ENCODE measurements at places on chromosomes 4 and X. TPM values are rescaled to one million over a fixed set of nuclear protein-coding genes. Genes with fewer than 3 reads are reported as not detected.

- DNase-seq = no peak
Observed at GRCh38 chr4:19492606-19493005, 759.1 kb upstream of the SLIT2 start.

DNA sequence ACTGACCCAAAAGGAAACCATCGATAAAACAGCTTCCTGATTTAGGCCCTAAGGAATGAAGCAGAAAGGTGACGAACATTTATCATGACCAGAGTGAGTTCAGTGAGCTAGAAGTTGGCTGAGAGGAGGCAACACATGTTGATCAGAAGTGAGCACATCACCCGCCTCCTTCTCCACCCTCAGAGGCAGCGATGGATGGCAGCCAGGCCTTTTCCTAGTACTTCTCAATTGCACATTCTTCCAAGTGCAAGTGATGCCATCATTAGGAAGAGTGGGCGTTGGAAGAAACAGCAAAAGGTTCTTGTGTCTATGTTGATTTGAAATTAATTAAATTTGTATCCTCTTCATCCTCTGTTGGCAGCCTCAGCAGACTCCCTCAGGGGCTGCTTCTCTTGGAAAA, 51.7 kb downstream of the TMEM154 start:
- no peak for DNase-seq

- DNase-seq = no peak
Observed at GRCh38 chr4:61203436-61203790, 3.3 kb downstream of the ADGRL3 start.

GRCh38 chrX:79366873-79367749, at the start of gene ITM2A:
Gene ITM2A (minus strand): TSS chrX:79367334. CDS start chrX:79367215, 119 bp downstream.
- DNase-seq = peak; percentile 60

GRCh38 chrX:129000018-129000417, 523.3 kb downstream of the SMARCA1 start:
- DNase-seq = no peak

- DNase-seq = no peak
Observed at GRCh38 chrX:53383376-53384076, 38.9 kb downstream of the SMC1A start.

- DNase-seq = no peak
Observed at GRCh38 chrX:24377911-24378468, 17.6 kb downstream of the SUPT20HL1 start.

- DNase-seq = no peak
Observed at GRCh38 chr4:114209584-114209983, 230.1 kb upstream of the ARSJ start.

- no peak for DNase-seq
Observed at GRCh38 chr4:73621357-73621756, 1.1 kb upstream of the RASSF6 start.

DNA sequence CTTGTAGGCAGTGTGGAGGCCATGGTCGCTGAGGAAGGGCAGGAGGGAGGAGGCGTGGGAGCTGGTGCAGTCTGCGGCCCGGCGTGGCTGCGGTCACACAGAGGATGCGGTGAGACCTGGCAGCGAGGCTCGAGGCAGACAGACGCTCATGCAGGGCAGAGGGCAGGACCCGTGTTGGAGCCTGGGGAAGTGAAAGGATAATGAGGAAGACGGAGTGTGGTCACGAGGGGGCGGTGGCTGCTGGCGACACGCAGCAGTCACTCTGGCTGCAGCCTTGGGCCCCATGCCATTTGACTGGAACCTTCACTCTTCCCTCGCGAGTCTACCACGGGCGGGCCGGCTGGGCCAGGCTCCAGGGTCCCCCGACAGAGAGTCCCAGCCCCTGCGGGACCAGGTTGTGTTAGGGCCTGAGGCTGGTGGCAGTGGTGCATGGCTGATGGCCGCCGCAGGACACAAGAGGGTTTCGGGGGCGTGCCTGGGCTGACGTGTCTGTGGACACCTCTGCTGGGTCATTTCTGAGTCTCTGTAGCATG, 68.8 kb upstream of the HGFAC start:
- peak; percentile 35 for DNase-seq

DNA sequence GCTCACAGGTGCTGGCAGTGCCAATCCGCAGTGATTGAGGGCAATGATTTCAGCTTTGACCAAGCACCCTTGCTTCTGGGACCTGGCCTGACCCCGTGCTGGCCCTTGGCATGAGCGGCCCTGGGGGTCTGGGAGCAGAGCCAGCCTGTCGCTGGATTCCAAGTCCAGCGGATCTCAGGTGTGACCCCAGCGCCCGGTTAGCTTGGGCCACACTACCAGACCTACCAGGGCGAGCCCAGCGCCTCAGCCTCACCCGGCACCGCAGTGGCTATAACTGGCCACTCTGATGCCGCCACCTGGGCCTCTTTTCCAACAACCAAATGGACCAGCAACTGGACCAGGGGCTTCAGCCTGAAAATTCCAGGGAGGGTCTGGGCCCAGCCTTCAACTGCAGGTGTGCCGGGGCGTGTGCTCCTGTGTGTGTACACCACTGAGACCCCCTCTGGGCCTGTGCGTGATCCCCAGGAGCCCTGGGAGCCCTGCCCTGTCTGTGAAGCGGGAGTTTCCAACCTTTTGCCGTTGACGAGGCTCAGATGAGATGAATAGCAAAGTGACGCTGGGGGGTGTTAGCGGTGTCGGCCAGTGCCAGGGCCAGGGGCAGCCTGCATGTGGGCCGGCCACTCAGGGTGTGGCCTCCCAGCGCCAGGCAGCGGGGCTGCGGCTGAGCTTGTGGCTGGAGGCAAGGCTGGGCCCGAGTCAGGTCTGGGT, 658 bp downstream of the SH3TC1 start:
- DNase-seq = peak; percentile 14

DNA sequence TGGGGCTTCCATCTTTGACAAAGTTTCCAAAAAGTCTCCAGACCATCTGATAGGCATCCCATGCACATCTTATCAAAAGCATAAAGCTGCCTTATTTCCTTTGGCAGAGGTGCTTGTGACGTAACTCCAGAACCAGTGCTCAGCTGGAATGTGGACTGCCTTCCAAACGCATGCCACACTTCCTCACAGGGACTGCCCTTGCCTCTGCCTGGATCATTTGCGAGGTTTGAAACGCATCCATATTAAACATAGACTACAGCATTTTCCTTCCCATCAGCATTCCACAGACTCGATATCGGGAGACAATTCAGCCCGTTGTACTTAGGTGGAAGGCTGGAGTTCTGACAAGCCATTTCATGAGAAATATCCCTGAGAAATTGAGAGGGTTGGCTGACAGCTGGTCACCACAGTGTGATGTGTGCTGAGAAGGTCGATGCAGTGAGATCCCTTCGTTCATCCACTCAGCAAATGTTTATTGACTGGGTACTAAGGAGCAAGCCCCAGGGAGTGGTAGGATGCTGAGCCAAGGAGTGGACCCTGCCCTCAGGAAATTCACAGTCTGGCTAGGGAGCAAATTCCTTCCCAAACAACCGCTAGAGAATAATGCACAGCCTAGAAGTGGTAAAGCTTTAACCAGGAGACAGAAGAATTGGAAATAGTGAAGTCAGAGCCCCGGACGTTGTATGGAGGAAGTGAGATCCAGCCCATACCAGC, 376.0 kb downstream of the BCOR start:
- DNase-seq = no peak

- peak; percentile 74 for DNase-seq
Observed at GRCh38 chrX:40176351-40177116, 78.8 kb upstream of the BCOR start.

- no peak for DNase-seq
Observed at GRCh38 chrX:40282946-40283660, 185.3 kb upstream of the BCOR start.

DNA sequence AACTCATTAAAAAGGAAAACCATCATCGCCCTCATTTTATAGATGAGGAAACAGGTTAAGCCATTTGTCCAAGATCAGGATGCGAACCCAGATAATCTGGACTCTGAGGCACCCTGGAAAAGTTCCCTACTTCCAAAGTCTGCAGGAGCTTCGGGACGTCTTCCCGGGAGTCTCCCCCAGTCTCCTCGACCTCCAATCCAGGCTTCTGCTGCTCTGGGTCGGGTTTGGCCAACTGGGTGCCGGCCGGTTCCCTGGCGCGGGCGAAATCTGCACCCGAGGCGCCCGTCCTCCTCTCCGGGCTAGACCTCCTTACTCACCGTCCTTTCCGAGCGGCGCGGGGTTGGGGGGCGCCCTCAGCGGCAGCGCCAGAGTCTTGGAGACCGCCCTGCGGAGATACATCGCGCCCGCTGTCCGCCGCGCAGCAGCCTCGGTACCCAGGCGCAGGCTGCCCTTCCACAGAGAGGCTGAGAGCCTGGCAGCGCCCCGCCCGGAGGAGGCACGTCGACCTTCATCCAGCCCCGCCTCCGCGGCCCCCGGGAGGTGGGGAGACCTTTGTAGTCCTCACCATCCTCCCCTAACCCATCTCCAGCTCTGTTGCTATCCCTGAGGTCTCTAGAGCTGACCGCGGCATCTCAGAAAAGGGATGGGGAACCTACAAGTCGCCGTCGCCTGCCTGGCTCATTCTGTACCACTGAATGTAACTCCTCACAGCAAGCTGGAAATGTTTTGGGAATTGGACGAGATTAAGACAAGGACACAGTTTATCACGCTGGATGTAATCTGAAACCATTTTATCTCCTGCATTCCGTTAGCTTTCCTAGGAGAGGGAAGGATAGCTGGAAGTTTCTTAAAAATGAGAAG, at the start of gene MGARP:
Gene MGARP (minus strand): TSS at position 466 of the 861 bp plus-strand sequence. CDS start 67 bp downstream, at position 399.
- DNase-seq = no peak

GRCh38 chr4:6453688-6453990, 18.8 kb downstream of the PPP2R2C start:
- no peak for DNase-seq

DNA sequence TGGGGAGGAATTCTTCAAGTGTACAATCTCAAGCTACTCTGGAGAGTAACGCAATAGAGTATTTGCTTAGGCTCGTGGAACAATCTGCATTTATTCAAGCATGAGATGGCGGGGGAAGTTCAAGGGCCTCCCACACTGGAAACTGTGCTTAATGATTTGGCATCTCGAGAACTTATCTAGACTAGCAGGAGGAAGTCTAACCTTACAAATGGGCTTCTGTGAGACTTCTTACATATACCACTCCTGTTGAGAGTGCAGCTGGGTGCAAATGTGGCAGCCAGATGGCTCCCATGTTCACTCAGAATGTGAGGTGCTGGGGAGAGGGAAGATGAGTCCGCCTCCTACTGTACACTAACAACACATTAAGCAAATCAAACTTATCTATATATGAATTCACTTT, 29.3 kb upstream of the PTPN13 start:
- DNase-seq = no peak

GRCh38 chr4:5217421-5217820, 166.1 kb downstream of the STK32B start:
- DNase-seq = no peak

DNA sequence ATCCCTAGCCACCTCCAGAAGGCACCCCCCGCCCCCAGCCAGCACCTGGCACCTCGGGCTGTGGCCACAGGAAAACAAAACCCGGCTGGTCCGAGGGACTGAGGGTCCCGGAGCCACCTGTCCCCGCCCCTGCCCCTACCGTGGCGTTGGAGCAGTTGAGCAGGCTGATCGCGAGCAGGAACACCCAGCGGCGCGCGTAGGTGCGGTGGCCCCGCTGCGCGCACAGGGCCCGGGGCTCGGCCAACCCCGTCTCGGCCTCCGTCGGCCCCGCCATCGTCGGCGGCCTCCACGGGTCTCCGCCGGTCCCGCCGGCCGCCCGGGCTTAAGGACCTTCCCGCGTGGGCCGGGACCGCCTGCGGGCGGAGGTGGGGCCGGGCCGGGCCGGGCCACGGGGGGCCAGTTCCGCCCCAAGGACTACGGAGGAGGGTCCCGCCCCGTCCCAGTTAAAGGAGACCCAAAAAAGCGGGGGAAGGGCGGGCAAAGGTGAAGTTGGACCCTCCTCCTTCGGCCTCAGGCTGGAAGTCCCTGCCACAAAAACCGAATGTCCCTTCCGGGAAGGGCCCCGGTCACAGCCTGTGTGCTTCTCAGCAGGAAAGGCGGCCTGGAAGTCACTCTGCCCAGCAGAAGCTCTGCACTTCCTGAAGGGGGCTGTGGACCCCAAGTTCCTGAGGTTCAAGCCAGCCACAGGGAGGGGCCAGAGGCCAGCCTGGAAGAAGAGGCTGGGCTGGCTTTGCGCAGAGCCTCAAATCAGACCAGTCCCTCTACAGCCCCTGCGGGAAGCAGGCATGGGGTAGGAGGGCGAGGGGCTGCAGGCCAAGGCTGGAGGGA, at the start of gene SLC49A3:
Gene SLC49A3 (minus strand): TSS at position 298 of the 828 bp plus-strand sequence. CDS start 24 bp downstream, at position 274.
- DNase-seq = no peak

- DNase-seq = no peak
Observed at GRCh38 chr4:108674356-108674977, 24.1 kb downstream of the OSTC start.

DNA sequence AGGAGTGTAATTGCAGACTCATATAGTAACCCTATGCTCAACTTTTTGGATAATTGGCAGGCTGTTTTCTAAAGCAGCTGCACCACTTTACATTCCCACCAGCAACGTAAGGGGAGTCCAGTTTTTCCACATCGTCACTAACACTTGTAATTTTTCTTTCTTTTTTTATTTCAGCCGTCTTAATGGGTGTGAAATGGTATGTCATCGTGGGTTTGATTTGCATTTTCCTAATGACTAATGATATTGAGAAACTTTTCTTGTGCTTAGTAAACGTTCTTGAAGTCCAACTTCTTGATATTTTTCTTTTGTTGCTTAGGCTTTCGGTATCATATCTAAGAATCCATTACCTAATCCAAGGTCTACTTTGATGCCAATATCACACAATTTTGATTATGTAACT, 95.3 kb upstream of the IL1RAPL1 start:
- no peak for DNase-seq

The CXCL3 gene
- total RNA-seq = not detected

The CTAG1B gene
- total RNA-seq = not detected

The TMEM35A gene
- not detected for total RNA-seq

The H2BW2 gene
- total RNA-seq = 0.10 TPM

The ATOH1 gene
- total RNA-seq = not detected

The RTL5 gene
- 0.15 TPM for total RNA-seq

The TMSB4X gene
- 9,113 TPM for total RNA-seq

The GATA1 gene
- not detected for total RNA-seq

The CC2D2A gene
- not detected for total RNA-seq

The CT45A2 gene
- total RNA-seq = not detected
